Lung (tissue), 17 donors: ENCODE measurements at places on chromosomes 12 and 14.

- H3K4me1 ChIP-seq, result peaks cover 49% of the 10 kb centered on the region
- DNase-seq, result peak; percentile 90
- no peaks in the 10 kb centered on the region for H3K36me3 ChIP-seq
- no peak overlapping the region for H3K4me3 ChIP-seq
Observed at GRCh38 chr14:54652188-54652587, 85.3 kb downstream of the SAMD4A start.

GRCh38 chr14:53011053-53011462 is 60.2 kb upstream of the FERMT2 start:
- peak; percentile 75 for DNase-seq
- no peaks in the 10 kb centered on the region for H3K36me3 ChIP-seq
- H3K27me3 ChIP-seq, result no peaks in the 10 kb centered on the region
- no peaks in the 10 kb centered on the region for H3K4me1 ChIP-seq

DNA sequence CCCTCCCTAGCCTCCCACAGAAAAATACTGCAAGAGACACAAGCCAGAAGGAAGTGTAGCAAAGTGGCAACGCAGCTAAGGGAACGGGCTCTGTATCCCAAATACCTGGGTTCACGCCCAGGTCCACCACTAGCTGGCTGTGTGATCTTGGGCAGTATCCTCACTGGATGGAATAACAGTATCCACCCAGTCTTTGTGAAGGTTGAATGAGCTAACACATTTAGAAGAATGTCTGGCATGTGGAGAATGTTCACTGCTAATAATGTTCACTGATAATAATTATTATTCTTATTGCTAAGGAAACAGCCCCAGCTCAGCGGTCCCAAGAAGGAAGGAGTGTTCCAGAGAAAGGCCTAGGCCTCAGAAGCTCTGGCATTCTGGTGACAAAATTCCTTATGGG is 70.9 kb downstream of the VWF start:
- no peak overlapping the region for H3K27ac ChIP-seq

- no peaks in the 10 kb centered on the region for H3K36me3 ChIP-seq
- no peaks in the 10 kb centered on the region for H3K4me1 ChIP-seq
- no peak for DNase-seq
- no peak overlapping the region for H3K27ac ChIP-seq
- no peak overlapping the region for H3K4me3 ChIP-seq
- H3K27me3 ChIP-seq, result no peaks in the 10 kb centered on the region
Observed at GRCh38 chr12:68158432-68158831, 1.1 kb downstream of the IFNG start.

DNA sequence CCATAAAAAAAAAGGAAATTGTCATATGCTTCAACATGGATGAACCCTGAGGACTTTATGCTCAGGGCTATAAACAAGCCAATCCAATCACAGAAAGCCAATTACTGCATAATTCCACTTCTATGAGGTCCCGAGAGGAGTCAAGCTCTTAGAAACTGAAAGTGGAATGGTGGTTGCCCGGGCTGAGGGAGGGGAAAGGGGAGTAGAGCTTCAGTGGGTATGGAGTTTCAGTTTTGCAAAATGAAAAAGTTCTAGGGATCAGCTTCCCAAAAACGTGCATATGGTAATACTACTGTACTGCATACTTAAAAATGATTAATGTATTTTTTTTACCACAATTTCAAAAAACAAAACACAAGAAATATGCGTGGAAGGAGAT is 52.0 kb downstream of the RNF34 start:
- no peaks in the 10 kb centered on the region for H3K4me1 ChIP-seq
- DNase-seq, result no peak
- peak overlapping the region; percentile 55 for H3K27ac ChIP-seq
- no peak overlapping the region for H3K4me3 ChIP-seq
- H3K36me3 ChIP-seq, result peaks cover 10% of the 10 kb centered on the region
- no peaks in the 10 kb centered on the region for H3K27me3 ChIP-seq
